ENCODE measurements at places on chromosomes 4 and X. TPM values are rescaled to one million over a fixed set of nuclear protein-coding genes. Genes with fewer than 3 reads are reported as not detected.

DNA sequence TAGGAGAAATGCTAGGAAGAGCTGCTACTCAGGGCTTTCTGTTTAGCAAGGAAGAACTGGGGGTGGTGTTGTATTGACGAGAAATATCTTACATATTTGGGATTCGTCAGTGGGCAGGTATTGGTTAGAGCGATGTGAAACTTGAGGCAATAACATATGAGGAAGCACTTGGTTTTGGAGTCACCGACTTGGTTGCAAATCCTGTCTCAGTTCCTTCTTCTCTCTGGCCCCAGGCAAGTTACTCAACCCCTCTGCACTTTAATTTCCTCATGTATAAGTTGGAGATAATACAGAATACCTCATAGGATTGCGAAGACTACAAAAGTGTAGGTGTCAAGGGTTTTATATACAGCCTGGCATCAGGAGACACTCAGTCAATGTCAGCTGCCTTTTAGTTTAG lies 34.1 kb downstream of the GPAT3 start:
- H3K27ac ChIP-seq = no peak overlapping the region
- H3K27me3 ChIP-seq = no peaks in the 10 kb centered on the region
- no peak for DNase-seq

DNA sequence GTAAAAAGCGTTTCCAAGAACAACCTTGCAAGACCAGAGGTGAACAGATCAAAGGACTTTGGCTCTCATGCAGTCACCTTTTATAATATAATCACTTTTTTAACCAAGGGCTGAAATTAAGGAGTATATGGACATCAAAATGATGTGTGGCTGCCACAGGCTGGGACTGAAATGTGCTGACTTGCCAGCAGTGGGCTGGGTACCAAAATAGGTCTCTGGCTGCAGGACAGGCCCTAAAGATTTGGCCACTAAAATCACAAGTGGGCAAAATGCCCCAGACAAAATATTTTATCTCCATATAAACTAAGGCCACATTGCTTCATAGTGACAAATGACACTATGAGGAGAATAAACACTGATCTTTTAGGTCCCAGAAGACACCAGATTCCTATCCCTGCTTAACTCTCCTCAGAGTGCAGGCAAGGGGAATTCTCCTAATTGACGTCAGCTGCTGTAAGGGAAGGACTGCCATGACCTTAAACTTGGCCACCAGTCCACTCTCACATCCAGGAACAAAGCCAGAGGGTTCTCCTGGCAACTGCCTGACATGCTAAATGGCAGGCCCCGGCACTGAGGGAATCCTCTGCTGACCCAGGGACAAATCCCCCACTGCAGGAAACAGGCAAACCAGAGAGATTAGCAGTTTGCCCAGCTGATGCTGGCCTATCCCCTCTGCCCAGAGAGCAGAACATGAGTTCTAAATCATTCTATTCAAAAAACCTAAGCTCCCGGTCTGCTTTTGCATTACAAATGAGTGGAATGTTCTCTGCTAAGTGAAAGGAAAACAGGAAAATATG lies 155.8 kb downstream of the PPP3CA start:
- no peaks in the 10 kb centered on the region for H3K27me3 ChIP-seq
- peak overlapping the region; percentile 15 for H3K27ac ChIP-seq
- H3K4me3 ChIP-seq = no peak overlapping the region

GRCh38 chr4:130233377-130234047 lies 1137.6 kb downstream of the C4orf33 start:
- H3K36me3 ChIP-seq = no peaks in the 10 kb centered on the region
- no peak overlapping the region for H3K4me3 ChIP-seq
- DNase-seq = no peak
- no peaks in the 10 kb centered on the region for H3K27me3 ChIP-seq

The VAMP7 gene
- polyA plus RNA-seq = 32.5 TPM

The SYN1 gene
- polyA plus RNA-seq = 0.88 TPM

The XAGE1A gene
- polyA plus RNA-seq = not detected

DNA sequence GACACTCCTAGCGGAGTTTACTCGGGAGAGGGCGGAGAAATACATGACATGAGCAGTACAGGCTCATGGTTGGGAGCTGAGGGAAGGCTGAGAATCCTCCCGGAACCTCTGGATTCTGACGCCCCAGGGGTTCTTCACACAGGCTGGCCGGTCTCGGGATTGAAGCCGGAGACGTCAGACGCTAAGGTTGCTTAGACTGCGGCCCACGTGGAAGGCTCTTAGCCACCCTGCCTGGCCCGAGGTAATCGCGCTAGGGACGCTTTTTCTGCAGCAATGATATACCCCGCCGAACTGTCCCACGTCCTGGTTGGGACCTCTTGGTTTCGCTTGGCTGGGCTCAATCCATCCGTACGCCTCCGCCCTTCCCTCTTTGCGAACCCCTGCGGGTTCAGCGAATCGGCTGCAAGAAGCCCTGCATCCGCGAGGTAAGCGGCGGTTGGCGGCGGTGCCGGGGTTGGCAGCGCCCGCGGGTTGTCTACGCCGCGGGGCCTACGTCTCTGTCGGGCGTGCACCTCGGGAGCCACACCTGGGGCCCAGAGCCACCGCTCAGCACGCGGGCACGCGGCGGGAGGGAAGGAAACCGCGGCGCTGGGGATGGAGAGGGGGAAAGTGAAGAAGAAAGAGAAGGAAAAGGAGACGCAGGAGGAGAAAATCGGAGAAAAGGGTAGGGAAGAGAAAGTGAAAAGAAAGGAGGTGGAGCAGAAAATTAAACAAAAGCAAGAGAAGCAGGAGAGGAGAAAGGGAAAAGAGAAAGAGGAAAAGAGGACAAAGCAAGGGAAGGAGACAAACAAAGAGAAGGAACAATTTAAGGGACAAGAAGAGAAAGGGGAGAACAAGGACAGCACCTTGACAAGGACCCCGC lies at the start of gene ARL9:
Gene ARL9 (plus strand): TSS at position 523 of the 862 bp plus-strand sequence. CDS start 72 bp downstream, at position 595.
- H3K4me1 ChIP-seq = no peaks in the 10 kb centered on the region
- peak within 1 kb of the TSS; percentile 47 for H3K4me3 ChIP-seq
- no peaks in the 10 kb centered on the region for H3K27me3 ChIP-seq

DNA sequence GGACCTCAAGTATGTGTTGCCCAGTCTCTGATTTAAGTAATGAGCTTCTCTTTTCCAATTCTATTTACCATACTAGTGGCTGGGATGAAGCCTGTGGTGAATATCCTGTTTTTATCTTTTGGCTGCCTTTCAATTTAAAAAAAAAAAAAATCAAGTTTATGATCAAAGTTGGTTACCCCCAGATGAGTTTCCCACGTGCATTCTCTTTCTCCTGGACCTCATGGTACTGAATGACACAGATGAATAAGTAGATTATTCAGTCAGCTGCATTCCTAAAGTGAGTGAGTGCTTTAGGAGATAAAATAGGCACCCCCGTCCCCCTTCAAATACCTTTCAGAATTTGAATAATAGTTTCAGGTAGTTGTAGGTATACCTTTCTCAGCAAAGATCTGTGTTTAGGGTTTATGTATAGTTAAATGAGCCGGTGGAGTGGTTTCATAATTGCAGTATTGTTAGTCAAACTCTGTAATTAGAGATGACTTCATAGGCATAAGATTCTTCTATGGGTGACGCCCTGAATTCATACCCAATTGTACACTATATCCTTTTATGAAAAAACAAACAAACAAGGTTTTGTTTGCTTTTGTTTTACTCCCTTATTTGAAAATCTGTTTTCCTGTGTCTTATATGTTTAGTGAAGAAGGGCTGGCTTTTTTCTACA lies 41.9 kb downstream of the PLS3 start:
- H3K27me3 ChIP-seq = peaks cover 7% of the 10 kb centered on the region
- H3K4me3 ChIP-seq = no peak overlapping the region
- DNase-seq = no peak
- no peaks in the 10 kb centered on the region for H3K36me3 ChIP-seq
- H3K4me1 ChIP-seq = no peaks in the 10 kb centered on the region
- no peak overlapping the region for H3K27ac ChIP-seq

- no peak overlapping the region for H3K27ac ChIP-seq
- no peaks in the 10 kb centered on the region for H3K4me1 ChIP-seq
- no peak for DNase-seq
- no peaks in the 10 kb centered on the region for H3K36me3 ChIP-seq
Measured at GRCh38 chr4:141486375-141486997, 149.9 kb upstream of the IL15 start.

The GAGE13 gene
- polyA plus RNA-seq = not detected

- no peaks in the 10 kb centered on the region for H3K27me3 ChIP-seq
- no peak for DNase-seq
- no peak overlapping the region for H3K4me3 ChIP-seq
- no peaks in the 10 kb centered on the region for H3K36me3 ChIP-seq
- no peak overlapping the region for H3K27ac ChIP-seq
- no peaks in the 10 kb centered on the region for H3K4me1 ChIP-seq
Measured at GRCh38 chrX:102978594-102978993, 41.5 kb downstream of the RAB40AL start.

The GPC4 gene
- 19.5 TPM for polyA plus RNA-seq

GRCh38 chr4:143351774-143352451 lies 15.2 kb downstream of the GAB1 start:
- no peak overlapping the region for H3K27ac ChIP-seq
- peaks cover 45% of the 10 kb centered on the region for H3K4me1 ChIP-seq
- H3K27me3 ChIP-seq = no peaks in the 10 kb centered on the region
- DNase-seq = no peak
- H3K36me3 ChIP-seq = no peaks in the 10 kb centered on the region

- no peak overlapping the region for H3K27ac ChIP-seq
- peak; percentile 55 for DNase-seq
- no peaks in the 10 kb centered on the region for H3K27me3 ChIP-seq
- H3K36me3 ChIP-seq = peaks cover 2% of the 10 kb centered on the region
- no peaks in the 10 kb centered on the region for H3K4me1 ChIP-seq
- no peak overlapping the region for H3K4me3 ChIP-seq
Measured at GRCh38 chr4:86033171-86033570, 326.7 kb downstream of the MAPK10 start.

DNA sequence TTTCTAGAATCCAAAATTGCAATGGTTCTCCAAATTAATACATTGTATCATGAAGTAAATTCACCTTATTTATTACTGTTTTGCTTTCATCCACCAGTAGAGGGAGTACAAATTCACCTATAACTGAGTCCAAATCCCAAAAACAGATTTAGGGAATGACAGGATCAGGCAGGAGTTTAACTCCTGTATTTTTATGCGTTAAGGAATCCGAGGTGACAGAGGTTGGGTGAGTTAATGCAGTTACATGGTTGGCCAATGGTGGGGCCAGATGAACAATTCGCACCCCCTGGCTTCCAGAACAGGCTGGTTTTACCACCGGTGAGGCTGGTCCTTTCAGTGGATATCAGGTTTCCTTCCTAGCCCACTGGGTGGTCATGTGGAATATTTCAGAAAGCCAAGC lies 82.4 kb downstream of the MTNR1A start:
- H3K27ac ChIP-seq = no peak overlapping the region
- no peaks in the 10 kb centered on the region for H3K36me3 ChIP-seq
- DNase-seq = peak; percentile 67
- no peaks in the 10 kb centered on the region for H3K27me3 ChIP-seq
- H3K4me1 ChIP-seq = no peaks in the 10 kb centered on the region
- H3K4me3 ChIP-seq = no peak overlapping the region

DNA sequence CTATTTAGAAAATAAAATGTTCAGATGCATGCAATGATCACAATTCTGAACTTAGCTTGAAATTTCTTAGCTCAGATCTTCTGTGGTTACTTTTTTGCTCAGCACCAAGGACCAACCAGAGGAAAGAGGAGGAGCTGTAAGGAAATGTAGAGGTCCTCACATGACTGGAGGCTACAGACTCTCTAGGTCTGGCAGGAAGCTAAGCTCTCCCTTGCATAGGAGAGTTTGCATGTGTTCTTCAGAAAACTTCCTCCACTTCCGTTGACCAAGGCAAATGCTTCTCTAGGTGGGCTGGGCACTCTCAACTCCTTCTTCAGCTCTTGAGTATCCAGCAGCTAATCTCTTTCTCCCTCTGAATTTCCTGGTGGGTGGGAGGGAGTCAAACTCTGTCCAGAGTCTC lies 119.6 kb downstream of the BTC start:
- DNase-seq = no peak
- H3K4me3 ChIP-seq = no peak overlapping the region
- H3K27ac ChIP-seq = no peak overlapping the region
- no peaks in the 10 kb centered on the region for H3K36me3 ChIP-seq
- no peaks in the 10 kb centered on the region for H3K27me3 ChIP-seq

GRCh38 chr4:81166458-81167160 lies 48.4 kb downstream of the PRKG2 start:
- no peaks in the 10 kb centered on the region for H3K27me3 ChIP-seq
- no peaks in the 10 kb centered on the region for H3K4me1 ChIP-seq
- H3K36me3 ChIP-seq = no peaks in the 10 kb centered on the region
- no peak overlapping the region for H3K27ac ChIP-seq
- no peak overlapping the region for H3K4me3 ChIP-seq

The POF1B gene
- 0.62 TPM for polyA plus RNA-seq

DNA sequence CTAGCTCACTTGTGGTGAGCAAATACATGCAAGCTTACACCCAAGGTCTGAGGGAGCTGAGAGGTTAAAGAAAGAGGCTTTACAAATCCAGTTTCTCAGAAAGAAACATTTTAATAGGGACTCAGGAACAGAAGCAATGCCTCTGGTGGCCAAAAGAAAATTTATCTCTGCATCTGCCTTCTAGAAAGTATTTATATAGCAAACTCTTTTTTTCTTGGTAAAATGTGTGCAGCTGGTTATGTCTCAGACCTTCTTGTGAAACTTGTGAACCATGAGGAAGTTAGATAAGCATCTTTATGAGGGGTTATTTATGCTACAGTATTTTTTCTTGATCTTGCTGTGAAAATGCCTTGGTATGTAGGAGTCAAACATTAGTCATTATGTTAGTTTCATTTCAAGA lies 48.5 kb upstream of the CYSLTR1 start:
- H3K27me3 ChIP-seq = no peaks in the 10 kb centered on the region
- no peaks in the 10 kb centered on the region for H3K36me3 ChIP-seq
- no peak overlapping the region for H3K4me3 ChIP-seq
- H3K4me1 ChIP-seq = no peaks in the 10 kb centered on the region

GRCh38 chr4:120266602-120267001 lies 200.0 kb upstream of the MAD2L1 start:
- H3K36me3 ChIP-seq = no peaks in the 10 kb centered on the region
- no peak overlapping the region for H3K4me3 ChIP-seq
- no peak overlapping the region for H3K27ac ChIP-seq
- no peaks in the 10 kb centered on the region for H3K4me1 ChIP-seq
- H3K27me3 ChIP-seq = no peaks in the 10 kb centered on the region
